Progenitor cell of endocrine pancreas (in vitro differentiated cells): ENCODE measurements at places on chromosomes 13 and 19.

DNA sequence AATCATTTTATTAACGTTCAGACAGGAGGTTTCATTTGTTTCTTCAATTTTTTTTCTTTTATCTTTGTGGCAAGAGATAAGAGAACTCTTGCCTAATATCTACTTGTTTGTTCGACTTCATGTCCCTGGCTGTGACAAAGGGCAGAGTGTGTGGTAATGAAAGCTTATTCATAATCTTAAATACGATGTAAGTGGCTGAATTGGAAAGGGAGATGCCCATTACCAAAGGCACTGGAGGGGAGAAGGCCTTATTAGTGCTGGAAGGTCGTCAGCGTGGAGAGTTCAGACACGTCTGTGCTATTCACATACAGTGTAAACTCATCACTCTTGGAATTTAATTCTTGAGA, 54.0 kb downstream of the RFC3 start:
- no peak overlapping the region for H3K4me3 ChIP-seq
- H3K36me3 ChIP-seq, result peaks cover 5% of the 10 kb centered on the region
- no peaks in the 10 kb centered on the region for H3K27me3 ChIP-seq
- peaks cover 16% of the 10 kb centered on the region for H3K4me1 ChIP-seq

- no peak overlapping the region for H3K4me3 ChIP-seq
- H3K36me3 ChIP-seq, result no peaks in the 10 kb centered on the region
- H3K27ac ChIP-seq, result peak overlapping the region; percentile 94
- H3K4me1 ChIP-seq, result peaks cover 22% of the 10 kb centered on the region
- no peak for DNase-seq
Measured at GRCh38 chr13:113137691-113138298, 15.2 kb downstream of the F10 start.

DNA sequence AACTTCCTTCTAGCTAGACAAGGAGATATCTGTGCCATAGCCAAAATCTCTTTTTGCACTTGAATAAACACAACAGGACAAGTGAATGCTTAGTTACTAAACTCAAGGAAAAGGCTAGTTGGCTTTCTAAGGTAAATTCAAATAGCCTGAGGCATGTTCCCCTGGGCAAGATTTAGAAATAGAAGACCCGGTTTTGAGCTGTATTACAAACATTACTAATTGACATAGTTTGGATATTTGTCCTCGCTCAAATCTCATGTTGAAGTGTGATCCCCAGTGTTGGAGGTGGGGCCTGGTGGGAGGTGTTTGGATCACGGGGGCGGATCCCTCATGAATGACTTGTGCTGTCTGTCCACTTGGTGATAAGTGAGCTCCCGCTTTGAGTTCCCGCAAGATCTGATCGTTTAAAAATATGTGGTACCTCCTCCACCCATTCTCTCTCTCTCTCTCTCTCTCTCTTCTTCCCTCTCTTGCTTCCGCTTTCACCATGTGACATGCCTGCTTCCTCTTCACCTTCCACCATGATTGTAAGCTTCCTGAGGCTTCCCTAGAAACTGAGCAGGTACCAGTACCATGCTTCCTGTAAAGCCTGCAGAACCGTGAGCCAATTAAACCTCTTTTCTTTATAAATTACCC, 3.9 kb upstream of the KBTBD6 start:
- H3K36me3 ChIP-seq, result no peaks in the 10 kb centered on the region
- H3K27ac ChIP-seq, result no peak overlapping the region
- H3K4me3 ChIP-seq, result no peak overlapping the region
- H3K27me3 ChIP-seq, result no peaks in the 10 kb centered on the region

- H3K4me1 ChIP-seq, result no peaks in the 10 kb centered on the region
- H3K36me3 ChIP-seq, result no peaks in the 10 kb centered on the region
- no peak overlapping the region for H3K27ac ChIP-seq
- peaks cover 13% of the 10 kb centered on the region for H3K27me3 ChIP-seq
Measured at GRCh38 chr13:98721825-98722510, 30.5 kb downstream of the SLC15A1 start.

DNA sequence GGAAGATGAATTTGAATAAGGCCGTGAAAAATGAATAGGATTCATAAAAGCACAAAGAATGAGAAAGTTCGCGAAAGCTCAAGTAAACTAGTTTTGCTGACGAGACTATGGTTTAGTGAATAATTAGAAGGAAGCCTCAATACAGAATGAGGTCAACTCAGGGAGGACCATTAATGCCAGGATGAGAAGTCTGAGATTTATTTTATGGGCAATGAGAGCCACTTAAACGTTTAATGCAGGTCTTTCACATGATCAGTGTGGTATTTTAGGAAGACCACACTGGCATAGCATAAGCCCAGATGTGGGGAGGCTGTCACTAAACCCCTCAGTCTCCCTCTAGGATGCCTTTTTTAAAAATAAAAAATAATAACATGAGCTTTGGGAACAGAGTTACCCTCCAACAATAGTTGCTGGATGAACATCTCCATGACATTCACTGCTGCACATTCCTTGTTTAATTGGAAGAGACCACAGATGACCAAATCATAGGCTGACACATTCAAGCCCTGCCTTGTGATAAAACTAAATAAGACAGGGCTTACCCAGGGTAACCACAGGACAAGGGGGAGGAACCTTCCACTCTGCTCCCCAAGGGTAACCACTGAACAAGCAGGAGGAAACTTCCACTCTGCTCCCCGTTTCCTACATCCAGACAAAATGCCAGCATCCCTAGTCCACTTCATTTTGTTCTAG, 43.6 kb upstream of the LSM14A start:
- H3K4me3 ChIP-seq, result no peak overlapping the region
- H3K27me3 ChIP-seq, result no peaks in the 10 kb centered on the region
